ENCODE measurements at places on chromosomes 12 and 14.
A peak's percentile ranks its signal among the peaks of the same experiment; 100 is the strongest.

GRCh38 chr12:103571286-103571685 lies 15.8 kb upstream of the STAB2 start:
- no peak for DNase-seq

- no peak for DNase-seq
Measured at GRCh38 chr12:108822497-108823205, 34.7 kb downstream of the SSH1 start.

- no peak for DNase-seq
Measured at GRCh38 chr12:78645956-78646355, 218.6 kb upstream of the SYT1 start.

- DNase-seq, result no peak
Measured at GRCh38 chr12:58773986-58774385, 146.3 kb downstream of the LRIG3 start.

DNA sequence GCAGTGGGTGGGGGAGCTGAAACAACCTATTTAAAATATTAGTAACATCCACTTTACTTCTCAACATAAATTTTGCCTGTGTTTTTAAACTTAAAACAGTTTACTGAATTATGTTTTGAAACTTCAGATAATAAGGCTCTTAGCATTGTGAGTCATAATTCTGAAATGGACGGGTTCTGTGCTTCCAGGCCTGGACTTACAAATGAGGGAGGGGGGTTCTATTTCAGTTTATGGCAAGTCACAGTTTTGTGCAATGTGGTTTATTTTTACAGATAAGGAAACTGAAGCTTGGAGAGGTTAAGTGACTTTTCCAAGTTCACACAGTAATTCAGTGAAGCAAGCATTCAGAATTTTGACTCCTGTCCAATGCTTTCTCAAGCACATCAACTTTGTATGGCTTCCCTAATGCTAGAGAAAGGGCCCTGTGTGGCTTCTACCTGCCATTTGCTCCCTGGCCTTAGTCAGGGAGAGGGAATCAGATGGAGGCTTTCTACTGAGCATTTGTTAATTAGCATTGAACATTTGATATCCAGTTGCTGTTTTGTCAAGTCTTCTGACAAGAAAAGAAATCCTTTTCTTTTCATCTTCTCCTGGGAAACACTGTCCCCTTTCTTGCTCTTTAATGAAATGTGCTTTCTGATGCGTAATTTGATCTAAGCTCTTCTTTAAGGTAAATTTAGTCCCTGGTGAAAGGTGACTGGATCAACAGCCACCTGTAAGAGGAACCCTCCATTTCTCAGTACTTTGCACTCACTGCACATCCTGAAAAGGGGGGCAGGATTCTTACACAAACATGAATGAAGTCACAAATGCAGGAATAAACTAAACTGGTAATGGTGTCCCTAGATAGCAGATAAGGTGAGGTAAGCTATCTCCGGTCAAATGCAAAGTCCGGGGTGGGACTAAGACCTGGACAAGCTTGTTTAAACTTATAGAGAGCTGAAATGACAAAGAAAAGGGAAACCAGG lies 2.5 kb upstream of the SALL2 start:
- peak; percentile 27 for DNase-seq

- no peak for DNase-seq
Measured at GRCh38 chr14:59301354-59301753, 112.9 kb downstream of the DAAM1 start.

DNA sequence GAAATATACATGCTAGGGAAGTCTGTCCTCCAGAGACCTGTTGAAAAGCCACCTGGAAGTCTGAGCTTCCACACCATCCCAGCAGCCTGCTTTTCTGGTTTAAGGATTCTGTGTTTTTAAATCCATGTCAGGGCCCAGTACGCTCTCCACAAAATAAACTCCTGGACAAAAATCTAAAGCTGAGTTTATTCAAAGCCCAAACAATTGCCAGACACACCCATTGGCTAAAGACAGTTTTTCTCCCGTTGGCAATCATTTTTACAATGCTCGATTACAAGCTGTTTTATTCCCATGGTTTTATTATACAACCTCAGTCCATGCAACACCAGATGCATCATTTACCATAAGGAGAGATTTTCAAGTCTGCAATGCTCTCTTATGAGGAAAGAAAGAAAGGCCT lies 94.5 kb downstream of the MYRFL start:
- no peak for DNase-seq

- no peak for DNase-seq
Measured at GRCh38 chr14:97788364-97788763, 991.2 kb downstream of the VRK1 start.

- DNase-seq, result no peak
Measured at GRCh38 chr12:50734409-50735263, 29.3 kb upstream of the ATF1 start.

- no peak for DNase-seq
Measured at GRCh38 chr12:42758806-42759205, 169.3 kb upstream of the PRICKLE1 start.

- DNase-seq, result no peak
Measured at GRCh38 chr12:28327722-28328121, 137.5 kb downstream of the CCDC91 start.

GRCh38 chr12:84492351-84492883 lies 420.2 kb downstream of the SLC6A15 start:
- no peak for DNase-seq

- no peak for DNase-seq
Measured at GRCh38 chr12:68375756-68376695, 43.9 kb upstream of the MDM1 start.

All from NCI-H1436 treated with DMSO at 0.1 percent for 48 hours (cell line).